Activated CD8-positive, alpha-beta memory T cell treated with anti-CD3 and anti-CD28 coated beads for 1 hour (primary cell): ENCODE measurements at places on chromosomes 13 and 19.

GRCh38 chr19:6818246-6818645, 45.7 kb downstream of the VAV1 start:
- no peak for DNase-seq

GRCh38 chr19:30359936-30360335, 12.2 kb upstream of the ZNF536 start:
- no peak for DNase-seq

- no peak for DNase-seq
Observed at GRCh38 chr13:73842626-73843025, 291.6 kb downstream of the KLF12 start.

DNA sequence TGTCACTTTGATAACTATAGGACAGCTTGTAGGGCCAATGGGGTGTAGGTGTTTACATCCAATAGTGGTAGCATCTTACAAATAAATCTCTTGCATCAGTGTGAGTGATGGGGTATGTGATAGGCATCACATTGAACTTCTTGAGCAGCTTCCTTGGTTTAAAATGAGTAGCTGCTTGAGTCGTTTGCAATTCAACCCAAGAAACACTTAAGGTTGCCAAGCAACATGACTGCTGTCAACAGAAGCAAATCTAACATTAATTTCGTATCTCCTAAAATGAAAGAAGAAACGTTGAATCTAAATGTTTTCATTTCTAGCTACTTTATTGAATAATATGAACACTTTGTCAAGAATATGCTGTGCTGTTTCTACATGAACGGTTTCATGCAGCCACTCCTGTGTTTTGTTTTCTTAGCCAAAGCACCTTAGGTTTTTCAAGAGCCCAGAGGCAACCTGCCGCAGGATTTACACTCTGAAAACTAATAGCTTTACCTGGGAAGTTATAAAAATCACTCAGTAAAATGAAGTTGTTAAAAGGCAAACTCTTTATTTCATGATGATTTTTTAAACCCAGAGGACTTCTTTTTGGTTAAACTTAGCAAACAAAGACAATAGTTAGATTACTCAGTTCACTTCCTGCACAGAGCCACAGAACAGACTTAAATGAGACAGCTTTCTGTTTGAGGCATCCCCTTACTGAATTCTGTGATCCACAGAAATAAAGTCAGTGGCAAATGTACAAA, 305.2 kb downstream of the MTUS2 start:
- DNase-seq, result no peak

GRCh38 chr13:78183732-78184131, 265.1 kb upstream of the EDNRB start:
- DNase-seq, result no peak

DNA sequence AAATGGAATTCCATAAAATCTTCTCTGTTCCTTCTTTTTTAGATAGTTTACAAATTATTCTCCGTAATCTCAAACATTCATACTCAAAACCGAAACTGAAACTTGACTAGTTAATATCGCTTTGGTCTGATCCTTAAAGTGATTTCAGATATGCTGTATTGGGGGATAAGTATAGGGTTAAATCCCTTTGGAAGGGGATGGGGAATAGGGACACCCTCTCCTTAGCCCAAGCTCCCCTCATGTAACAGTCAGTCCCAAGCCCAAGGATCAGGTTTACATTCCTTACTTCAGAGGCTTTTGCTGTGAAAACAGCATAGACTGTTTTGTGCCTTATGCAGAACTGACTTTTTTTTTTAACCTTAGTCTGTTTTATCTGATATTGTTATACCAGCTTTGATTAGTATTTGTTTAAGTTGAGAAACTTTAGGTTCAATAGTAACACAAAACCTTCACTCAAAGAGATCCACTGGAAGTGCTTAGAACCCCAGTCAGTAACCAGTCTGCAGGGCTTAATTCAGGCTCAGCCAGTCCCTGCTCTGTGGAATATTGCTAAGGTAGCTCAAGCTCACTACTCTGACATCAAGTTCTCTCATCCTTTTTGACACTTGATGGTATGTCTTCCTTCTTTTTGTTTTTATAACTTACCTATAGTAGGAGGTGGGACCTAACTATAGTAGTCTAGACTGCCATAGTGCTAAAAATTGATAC, 10.5 kb downstream of the CDADC1 start:
- DNase-seq, result no peak

- no peak for DNase-seq
Observed at GRCh38 chr19:17209126-17210036, 5.8 kb upstream of the USE1 start.

GRCh38 chr19:19531951-19532805, 3.5 kb downstream of the YJEFN3 start:
- DNase-seq, result peak; percentile 89

DNA sequence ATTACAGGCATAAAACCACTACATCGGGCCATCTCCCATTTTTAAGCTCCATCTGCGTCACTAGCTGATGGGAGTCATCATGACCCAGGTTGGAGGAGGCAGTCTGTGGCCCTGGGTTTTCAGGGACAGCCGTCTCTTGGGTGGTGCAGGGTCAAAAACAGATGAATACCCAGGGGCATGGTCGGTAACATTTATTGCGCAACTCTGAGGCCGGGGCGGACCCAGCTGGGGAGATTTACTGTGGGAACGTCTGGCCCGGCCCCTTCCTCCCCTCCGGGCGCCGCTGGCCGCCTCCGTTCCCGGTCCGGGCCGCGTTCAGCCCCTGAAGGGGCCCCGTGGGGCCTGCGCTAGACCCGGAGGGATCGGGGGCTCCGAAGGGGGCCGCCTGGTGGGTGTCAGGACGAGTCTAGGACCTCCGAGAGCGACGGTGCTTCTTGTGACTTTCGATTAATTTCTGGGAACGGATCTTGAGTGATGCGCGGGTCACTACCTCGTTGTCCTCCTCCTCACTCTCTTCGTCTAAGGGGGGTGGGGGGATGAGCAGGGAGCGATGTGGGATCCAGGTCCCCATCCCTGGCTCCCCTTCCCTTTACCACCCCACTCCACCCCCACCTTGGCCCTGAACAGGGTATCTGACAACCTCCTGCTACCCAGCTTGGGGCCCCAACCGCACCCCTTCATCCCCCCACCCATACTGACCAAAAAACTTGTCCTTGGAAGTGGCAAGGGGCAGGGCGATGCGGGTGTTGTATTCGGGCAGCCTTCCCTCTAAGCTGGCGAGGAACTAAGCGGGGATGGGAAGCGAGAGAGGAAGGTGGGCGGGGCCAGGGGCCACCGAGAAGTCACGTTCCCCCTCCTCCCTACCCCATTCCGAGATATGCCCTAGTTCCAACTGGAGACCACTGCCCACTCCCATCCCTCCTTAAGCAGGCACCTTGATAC, 1.6 kb upstream of the RGL3 start:
- no peak for DNase-seq

- no peak for DNase-seq
Observed at GRCh38 chr13:89212186-89212585, 1541.0 kb downstream of the SLITRK5 start.

DNA sequence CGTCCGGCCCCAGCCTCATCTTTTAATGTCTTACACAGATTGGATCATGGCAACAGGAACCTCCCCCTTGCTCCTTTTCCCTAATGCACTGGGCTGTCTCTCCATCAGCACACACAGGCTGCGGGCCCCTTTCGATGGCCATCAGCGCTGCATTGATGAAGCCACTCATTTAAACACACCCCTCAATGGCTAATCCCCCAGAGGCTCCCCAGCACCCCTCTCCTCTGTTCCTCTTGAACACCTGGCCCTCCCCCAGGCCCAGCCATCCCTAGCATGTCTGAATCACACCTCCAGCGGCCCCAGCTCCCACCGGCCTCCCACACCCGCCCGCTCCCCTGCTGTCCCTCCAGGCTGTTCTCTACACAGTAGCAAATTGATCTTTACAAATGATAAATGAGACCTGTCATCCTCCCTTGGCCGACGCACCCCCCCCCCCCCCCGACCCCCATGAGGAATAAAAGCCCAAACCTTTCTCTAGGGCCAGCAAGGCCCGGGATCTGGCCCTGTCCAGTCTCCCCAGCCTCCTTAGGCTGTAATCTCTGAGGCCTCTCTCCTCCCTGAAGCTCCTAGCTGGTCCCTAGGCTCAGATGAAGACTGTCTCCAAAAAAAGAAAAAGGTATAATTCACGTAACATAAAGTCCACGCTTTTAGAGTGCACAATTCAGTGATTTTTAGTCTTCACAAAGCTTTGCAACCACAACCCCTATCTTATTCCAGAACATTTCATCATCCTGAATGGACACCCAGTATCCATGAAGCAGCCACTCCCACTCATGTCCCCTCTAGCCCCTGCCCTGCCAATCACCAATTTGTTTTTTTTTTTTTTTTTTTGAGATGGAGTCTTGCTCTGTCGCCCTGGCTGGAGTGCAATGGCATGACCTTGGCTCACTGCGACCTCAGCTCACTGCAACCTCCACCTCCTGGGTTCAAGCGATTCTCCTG, 7.4 kb downstream of the RPL28 start:
- DNase-seq, result no peak

- DNase-seq, result no peak
Observed at GRCh38 chr19:6204212-6204611, 68.7 kb downstream of the ACSBG2 start.

GRCh38 chr19:33956941-33957340, 160.3 kb downstream of the KCTD15 start:
- DNase-seq, result no peak

- DNase-seq, result no peak
Observed at GRCh38 chr13:26228096-26228495, 6.0 kb upstream of the RNF6 start.

DNA sequence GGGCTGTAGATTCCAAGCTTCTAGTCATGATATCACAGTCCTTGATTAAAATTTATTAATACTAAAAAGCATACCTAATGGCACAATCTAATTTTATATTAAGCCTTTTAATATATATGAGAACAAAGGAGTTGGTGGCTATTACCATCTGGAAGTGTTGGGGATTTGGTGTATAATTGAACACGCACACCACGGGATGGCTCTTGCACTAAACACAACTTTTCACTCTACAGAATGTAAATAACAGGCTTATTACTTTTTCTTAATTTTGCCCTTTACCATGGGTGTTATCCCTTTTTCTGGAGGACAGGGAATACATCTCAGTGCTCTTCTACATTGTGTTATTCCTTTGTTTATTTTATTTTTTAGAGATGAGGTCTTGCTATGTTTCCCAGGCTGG, 21.6 kb downstream of the POMP start:
- no peak for DNase-seq

DNA sequence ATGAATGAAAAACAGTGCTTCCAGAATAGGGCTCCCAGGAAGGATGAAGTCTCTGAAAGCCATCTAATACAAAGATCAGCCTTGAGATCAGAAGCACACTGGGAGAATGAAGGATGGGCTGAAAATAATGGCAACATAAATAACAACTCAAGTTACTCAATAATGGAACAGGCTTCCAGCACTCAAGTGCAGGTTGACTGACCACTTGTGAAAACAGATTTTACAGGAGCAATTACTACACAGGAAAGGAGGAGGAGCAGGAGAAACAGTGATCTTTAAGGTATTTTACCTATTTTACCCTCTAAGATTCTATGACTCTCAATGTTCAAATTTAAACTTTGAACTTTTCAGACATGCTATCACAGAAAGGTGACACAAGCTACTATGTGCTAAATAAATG, 106.0 kb downstream of the USP12 start:
- DNase-seq, result no peak

GRCh38 chr19:6680141-6680540, 10.2 kb upstream of the TNFSF14 start:
- no peak for DNase-seq

DNA sequence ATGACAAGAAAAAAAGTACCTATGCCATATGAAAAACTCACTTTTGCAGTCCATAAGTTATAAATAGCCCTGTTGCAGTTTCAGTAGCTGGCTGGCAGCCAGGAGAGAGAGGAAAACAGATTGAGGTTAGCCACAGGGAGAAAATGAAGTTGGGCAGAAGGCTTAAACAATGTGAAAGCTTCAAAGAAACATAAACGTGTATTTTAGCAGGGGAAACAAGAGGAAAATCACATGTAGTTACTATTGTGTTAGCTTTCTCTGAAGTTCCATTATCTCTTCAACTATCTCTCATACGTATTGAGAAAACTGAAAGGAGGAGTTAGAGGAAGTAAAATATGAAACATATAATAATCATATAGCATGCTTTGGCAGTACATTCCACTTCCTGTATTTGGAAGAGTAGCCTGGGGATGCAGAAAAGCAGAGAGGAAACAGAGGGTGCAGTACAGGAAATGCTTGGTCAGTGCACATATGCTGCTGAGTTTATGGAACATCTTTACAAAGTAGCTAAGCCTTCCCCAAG, 1551.1 kb downstream of the EFNB2 start:
- no peak for DNase-seq

DNA sequence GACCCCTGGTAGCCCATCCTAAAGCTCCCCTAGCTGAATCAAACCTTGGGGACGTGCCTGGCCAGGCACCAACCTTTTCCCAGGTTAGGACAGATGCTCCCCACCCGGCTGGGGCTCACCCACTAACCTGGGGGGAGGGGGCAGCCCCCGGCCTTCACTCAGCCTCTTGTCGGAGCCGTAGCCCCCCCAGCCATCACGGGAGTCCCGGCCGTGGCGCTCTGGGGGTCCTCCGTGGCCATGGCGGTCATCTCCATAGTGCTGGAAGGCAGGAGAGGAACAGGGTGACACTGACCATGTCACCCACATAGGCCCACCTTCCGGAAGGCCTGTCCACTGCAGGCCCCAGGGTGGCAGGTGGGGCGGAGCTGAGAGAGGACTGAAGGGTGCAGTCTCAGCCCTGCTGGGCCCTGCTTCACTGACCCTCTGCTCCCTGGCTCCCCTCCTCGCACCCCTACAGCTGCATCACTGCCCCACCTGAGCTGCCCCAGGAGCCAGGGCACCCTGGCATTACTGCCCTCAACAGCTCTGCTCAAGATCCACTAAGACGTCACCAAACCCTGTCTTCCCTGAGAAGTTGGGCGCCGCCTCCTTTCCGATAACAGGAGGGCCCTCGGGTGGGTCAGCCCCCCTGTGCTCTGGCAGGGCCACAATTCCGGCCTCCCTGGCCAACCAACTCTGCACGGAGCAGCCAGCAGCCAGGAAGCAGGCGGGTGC, 22.6 kb upstream of the TINCR start:
- DNase-seq, result no peak

GRCh38 chr19:38848299-38849146, 1.3 kb downstream of the HNRNPL start:
- no peak for DNase-seq

GRCh38 chr19:17114414-17114831, 38.8 kb downstream of the MYO9B start:
- DNase-seq, result no peak

GRCh38 chr13:75146436-75146835, 335.5 kb downstream of the TBC1D4 start:
- DNase-seq, result no peak
